MM.1S (cell line): ENCODE measurements at places on chromosomes 11 and 22.

DNA sequence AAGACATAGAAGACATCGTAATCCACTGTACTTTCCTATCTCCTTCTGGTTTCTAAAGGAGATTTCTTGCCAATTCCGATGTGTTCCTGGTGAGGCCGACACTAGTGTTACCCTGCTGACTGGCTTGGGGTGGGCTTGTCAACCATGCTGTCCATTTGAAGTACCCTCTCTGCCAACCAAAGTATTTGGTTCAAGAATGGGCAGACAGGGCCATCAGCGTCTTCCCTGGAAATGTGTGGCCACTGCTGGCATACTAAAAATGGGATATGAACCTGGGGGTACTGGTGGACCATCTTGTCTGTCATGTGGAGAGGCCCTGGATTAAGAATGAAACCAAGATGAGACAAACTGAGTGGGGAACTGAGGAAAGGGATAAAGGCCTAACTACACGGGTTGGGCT, 1.8 kb upstream of the VSTM5 start:
- DNase-seq = no peak

- no peak for DNase-seq
These were observed 519.5 kb downstream of the OPCML start for GRCh38 chr11:133012803-133013202.

GRCh38 chr11:130891326-130891725, 25.0 kb downstream of the SNX19 start:
- DNase-seq = no peak

GRCh38 chr11:14463623-14464022, 36.0 kb downstream of the COPB1 start:
- DNase-seq = no peak

DNA sequence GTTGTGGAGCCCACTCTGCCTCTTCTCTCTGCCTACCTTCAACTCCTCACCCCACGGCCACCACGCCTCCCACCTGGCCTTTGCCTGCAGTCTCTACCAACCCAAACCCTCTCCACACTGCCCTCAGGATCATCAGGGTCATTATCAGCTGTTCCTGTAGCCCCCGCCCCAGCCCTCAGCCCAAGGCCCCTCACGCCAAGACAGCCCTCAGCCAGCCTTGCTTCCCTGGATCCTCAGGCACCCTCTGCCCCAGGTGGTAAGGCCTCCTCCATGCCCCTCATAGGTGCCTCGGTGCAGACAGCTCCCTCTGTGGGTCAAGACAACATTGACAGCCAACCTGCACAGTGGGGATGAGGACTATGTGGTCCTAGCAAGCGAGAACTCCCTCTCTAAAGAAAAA, 1.7 kb downstream of the SBF1 start:
- peak; percentile 51 for DNase-seq
